Activated naive CD4-positive, alpha-beta T cell (primary cell): ENCODE measurements at places on chromosomes 1 and 21.

- DNase-seq: no peak
Measured at GRCh38 chr21:36174780-36175179, 18.2 kb downstream of the DOP1B start.

DNA sequence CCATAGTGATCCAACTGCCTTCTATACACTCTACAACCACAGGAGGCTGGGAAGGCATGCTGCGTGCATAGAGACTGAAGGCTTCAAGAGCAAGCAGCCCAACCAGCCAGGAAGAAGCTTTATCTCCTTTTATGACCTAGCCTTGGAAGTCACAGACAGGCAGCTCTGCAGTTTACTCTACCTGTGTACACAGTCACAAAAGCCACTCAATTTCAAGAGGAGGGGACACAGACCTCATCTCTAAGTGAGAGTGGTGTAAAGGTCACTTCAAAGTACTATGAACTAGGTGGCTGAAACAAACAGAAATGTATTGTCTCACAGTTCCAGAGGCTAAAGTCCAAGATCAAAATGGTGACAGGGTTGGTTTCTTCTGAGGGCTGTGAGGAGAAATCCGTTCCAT, 69.6 kb upstream of the GJB5 start:
- no peak for DNase-seq

GRCh38 chr1:33343539-33343938, 22.6 kb upstream of the A3GALT2 start:
- no peak for DNase-seq

GRCh38 chr21:40752125-40752524, 94.8 kb downstream of the DSCAM start:
- no peak for DNase-seq

GRCh38 chr1:36533897-36534296, 51.2 kb upstream of the CSF3R start:
- DNase-seq: no peak

- no peak for DNase-seq
Measured at GRCh38 chr1:205794011-205794730, 18.8 kb downstream of the SLC41A1 start.

DNA sequence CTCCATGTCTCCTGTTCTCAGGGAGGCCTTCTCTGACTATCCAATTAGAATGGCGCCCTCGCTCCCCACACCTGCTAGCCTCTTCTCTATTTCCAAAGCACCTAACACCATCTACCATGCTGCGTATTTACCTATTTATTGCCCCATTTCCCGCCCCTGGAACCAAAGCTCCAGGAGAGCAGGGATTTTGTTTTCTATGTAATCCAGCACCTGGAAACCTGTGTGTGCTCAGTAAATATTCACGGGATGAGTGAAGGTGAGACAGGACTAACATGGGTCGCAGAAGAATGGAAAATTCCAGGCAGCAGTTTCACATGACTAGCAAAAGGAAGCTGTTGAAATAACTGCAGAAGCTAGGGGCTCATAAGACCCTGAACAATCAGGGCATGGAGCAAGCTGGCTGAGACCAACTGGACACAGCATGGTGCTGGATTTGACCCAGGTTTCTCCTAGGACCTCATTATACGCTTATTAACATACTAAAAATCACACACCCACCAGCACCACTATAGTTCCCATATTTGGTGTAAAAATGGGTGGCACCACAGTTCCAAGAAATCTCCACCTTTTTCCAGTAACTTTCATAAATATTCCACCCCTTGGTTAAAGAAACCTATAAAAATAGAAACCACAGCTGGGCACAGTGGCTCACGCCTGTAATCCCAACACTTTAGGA, 15.1 kb upstream of the TENT5B start:
- no peak for DNase-seq

GRCh38 chr1:29639741-29640427, 403.6 kb downstream of the PTPRU start:
- DNase-seq: no peak

DNA sequence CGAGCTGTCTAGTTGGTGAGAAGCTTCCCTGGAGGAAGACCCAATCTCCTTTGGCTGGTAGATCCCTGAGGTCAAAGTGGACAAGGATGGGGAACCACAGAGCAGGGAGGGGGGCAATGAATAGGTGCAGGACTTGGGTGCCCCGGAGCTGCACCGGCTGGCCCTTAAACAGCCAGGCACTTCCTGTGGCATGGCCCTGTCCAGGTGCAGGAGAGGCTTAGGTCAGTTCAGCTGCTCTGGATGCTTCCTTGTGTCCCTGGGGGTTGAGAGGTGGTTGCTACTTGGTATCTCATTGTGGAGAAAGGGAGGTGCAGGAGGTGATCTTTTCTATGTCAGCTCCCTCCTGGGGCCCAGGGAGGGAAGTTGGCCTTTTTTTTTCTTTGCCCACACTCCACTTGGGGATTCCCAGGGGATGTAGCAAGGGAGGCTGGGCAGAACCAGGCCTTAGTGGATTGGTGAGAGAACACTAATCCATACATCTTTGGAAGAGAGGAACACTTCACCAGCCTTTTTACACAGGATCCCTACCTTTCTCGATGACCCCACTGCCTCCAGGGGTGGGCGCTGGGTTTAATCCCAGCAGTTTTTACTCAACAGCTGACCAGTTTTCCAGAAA, 1.2 kb upstream of the ST3GAL3 start:
- DNase-seq: no peak

- DNase-seq: no peak
Measured at GRCh38 chr1:41936107-41936506, 17.4 kb upstream of the HIVEP3 start.

GRCh38 chr1:11985851-11986250, 5.6 kb downstream of the MFN2 start:
- no peak for DNase-seq

- no peak for DNase-seq
Measured at GRCh38 chr1:174743654-174744561, 255.8 kb upstream of the CACYBP start.

DNA sequence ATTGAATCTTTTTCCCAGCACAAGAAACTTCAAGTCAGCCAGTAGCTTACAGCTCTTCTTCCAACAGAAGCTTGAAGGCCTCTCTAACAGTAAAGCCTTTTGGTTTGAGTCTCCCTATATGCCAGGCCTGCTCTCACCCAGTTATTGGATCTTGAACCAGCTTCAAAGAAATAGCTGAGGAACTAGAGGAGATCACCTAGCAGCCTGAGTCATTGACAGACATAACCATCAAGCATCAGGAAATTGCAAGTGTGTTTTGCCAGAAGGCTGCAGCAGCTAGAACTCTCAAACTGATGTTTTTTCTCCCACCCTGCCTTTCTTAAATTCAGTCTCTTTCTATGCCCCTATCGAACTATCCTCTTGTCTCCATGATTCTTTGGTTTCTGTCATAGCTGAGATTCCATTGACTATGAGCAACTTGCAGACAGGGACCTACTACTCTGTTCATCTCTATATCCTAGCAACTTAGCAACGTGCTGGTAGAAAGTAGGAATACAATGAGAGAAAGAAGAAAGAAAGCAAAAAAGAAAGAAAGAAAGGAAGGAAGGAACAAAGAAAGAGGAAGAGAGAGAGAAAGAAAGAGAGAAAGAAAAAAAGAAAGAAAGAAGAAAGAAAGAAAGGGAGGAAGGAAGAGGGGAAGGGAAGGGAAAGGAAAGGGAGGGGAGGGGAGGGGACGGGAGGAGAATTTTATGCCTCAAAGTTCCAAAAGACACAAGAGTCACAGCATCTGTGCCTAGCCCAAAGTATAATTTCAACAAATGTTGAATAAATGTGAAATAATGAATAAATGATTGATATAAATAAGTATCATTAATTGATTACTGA, 60.0 kb upstream of the FGGY start:
- no peak for DNase-seq
